ENCODE measurements at places on chromosomes 6 and 20. TPM values are rescaled to one million over a fixed set of nuclear protein-coding genes. Genes with fewer than 3 reads are reported as not detected.

DNA sequence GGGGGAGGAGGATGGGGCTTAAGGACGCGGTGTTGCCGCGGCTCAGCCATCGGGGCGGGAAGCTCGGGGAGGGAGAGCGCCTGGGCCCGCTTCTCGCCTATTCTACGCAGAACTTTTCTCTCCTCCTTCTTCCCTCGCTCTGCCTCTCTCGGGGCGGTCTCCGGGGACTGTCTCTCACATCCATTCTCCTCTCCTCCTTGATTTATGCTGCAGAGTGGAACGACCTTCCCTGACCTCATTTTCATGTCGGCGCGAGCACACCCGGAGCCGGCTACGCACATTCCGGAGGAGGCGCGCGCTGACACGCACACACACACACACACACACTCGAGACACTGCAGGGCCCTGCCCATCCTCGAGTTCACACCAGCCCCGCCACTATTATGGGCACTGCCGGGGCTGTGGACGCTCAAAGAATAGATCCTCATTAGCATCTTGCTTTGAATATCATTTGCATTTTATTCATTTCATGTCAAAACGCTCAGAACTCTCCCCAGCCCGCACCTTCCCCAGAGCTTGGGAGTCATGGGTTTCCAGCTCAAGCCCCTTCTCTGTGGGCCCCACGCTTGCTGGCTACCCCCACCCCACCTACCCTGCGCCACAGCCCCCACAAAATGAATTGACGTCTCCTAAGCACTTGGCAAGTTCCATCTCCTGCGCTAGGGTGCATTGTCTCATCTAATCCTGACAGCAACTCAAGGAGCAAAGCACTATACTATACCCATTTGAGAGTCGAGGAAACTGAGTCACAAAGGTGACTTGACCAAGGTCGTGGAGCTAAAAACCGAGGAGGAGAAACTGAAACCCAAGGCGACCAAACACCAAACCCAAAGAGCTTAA lies 36.8 kb downstream of the NCR2 start:
- peak overlapping the region; percentile 28 for H3K4me3 ChIP-seq
- no peak for DNase-seq
- peaks cover 4% of the 10 kb centered on the region for H3K4me1 ChIP-seq
- H3K36me3 ChIP-seq, result no peaks in the 10 kb centered on the region

- peaks cover 12% of the 10 kb centered on the region for H3K27me3 ChIP-seq
- DNase-seq, result no peak
- H3K27ac ChIP-seq, result no peak overlapping the region
- no peaks in the 10 kb centered on the region for H3K36me3 ChIP-seq
Observed at GRCh38 chr20:63551068-63551467, 2.9 kb upstream of the FNDC11 start.

GRCh38 chr6:138099832-138100231 lies 7.4 kb downstream of the PERP start:
- no peak for DNase-seq
- H3K27ac ChIP-seq, result no peak overlapping the region
- no peaks in the 10 kb centered on the region for H3K27me3 ChIP-seq
- H3K4me1 ChIP-seq, result no peaks in the 10 kb centered on the region

GRCh38 chr6:146650799-146651481 lies 52.2 kb downstream of the ADGB start:
- H3K36me3 ChIP-seq, result no peaks in the 10 kb centered on the region
- no peak overlapping the region for H3K4me3 ChIP-seq
- H3K4me1 ChIP-seq, result no peaks in the 10 kb centered on the region
- no peak overlapping the region for H3K27ac ChIP-seq
- DNase-seq, result no peak

GRCh38 chr6:25700761-25701160 lies 48.7 kb downstream of the SCGN start:
- H3K4me1 ChIP-seq, result no peaks in the 10 kb centered on the region
- H3K36me3 ChIP-seq, result no peaks in the 10 kb centered on the region
- H3K27ac ChIP-seq, result no peak overlapping the region
- H3K27me3 ChIP-seq, result no peaks in the 10 kb centered on the region

DNA sequence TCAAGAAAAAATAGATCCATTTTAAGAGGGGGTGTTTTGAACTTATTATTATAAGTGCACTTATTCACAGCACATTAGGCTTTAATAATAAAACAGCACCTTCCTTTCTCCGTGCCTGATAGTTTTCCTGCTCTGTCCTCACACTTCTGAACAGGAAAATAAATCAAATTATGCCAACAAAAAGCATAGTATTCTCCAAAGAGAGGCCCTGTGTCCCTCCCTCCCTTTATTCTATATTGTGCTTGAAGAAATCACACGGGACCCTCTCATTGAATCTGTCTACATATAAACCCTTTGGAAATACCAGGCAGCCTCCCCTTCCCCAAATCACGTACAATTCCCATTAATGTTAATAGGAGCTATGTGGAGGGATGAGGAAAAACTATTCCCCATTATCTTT lies 462.9 kb upstream of the NRSN1 start:
- no peak overlapping the region for H3K4me3 ChIP-seq
- no peaks in the 10 kb centered on the region for H3K4me1 ChIP-seq
- H3K36me3 ChIP-seq, result no peaks in the 10 kb centered on the region
- H3K27ac ChIP-seq, result no peak overlapping the region

DNA sequence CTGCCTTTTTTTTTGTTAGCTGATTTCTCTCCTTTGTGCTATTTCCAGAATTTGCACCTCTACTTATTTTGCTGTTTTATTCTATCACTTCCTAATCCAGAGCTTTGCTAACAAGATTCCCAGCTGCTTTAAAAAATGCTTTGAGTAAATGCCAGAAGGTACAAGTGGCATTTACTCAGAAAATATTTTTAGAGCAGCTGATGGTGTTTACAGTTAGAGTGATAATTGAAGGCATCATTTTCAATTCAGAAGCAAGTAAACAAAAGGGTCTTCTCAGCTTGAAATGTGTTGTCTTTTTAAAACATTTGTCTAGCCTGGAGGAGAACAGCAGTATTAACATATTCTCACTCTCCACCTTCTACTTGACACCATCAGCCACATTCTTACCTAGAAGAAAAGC lies 99.9 kb downstream of the OTOR start:
- H3K36me3 ChIP-seq, result no peaks in the 10 kb centered on the region
- no peaks in the 10 kb centered on the region for H3K4me1 ChIP-seq
- H3K4me3 ChIP-seq, result no peak overlapping the region
- no peak for DNase-seq
- H3K27ac ChIP-seq, result no peak overlapping the region
- H3K27me3 ChIP-seq, result no peaks in the 10 kb centered on the region

GRCh38 chr20:1876217-1876921 lies 18.8 kb upstream of the SIRPA start:
- H3K36me3 ChIP-seq, result no peaks in the 10 kb centered on the region
- no peaks in the 10 kb centered on the region for H3K4me1 ChIP-seq
- DNase-seq, result no peak
- no peaks in the 10 kb centered on the region for H3K27me3 ChIP-seq
- H3K4me3 ChIP-seq, result no peak overlapping the region
- no peak overlapping the region for H3K27ac ChIP-seq

GRCh38 chr20:33433465-33434234 lies 9.9 kb downstream of the SNTA1 start:
- H3K4me3 ChIP-seq, result no peak overlapping the region
- no peaks in the 10 kb centered on the region for H3K36me3 ChIP-seq
- H3K27me3 ChIP-seq, result no peaks in the 10 kb centered on the region

DNA sequence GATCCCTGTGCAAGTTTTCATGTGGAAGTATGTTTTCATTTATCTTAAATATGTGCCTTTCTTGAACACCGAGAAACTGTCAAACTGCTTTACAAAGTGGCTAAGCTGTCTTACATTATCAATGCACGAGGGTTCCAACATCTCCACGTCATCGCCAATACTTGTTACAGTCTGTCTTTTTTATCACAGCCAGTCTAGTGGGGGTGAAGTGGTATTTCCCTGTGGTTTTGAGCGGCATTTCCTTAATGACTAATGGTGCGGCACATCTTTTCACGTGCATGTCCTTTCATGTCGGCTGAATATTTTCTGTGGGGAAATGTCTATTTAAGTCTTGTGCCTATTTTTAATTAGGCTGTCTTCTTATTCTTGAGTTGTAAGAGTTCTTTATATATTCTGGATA lies 280.4 kb downstream of the FOXC1 start:
- H3K4me3 ChIP-seq, result no peak overlapping the region
- no peaks in the 10 kb centered on the region for H3K4me1 ChIP-seq
- H3K27ac ChIP-seq, result no peak overlapping the region
- no peaks in the 10 kb centered on the region for H3K36me3 ChIP-seq

GRCh38 chr6:28982476-28983266 lies 22.4 kb downstream of the ZNF311 start:
- peak overlapping the region; percentile 44 for H3K4me3 ChIP-seq
- H3K36me3 ChIP-seq, result no peaks in the 10 kb centered on the region
- no peak overlapping the region for H3K27ac ChIP-seq
- no peak for DNase-seq
- no peaks in the 10 kb centered on the region for H3K4me1 ChIP-seq

GRCh38 chr20:51862796-51863195 lies 60.5 kb upstream of the SALL4 start:
- no peaks in the 10 kb centered on the region for H3K4me1 ChIP-seq
- no peak overlapping the region for H3K4me3 ChIP-seq
- no peak for DNase-seq
- H3K27ac ChIP-seq, result no peak overlapping the region
- no peaks in the 10 kb centered on the region for H3K36me3 ChIP-seq
- peaks cover 9% of the 10 kb centered on the region for H3K27me3 ChIP-seq

DNA sequence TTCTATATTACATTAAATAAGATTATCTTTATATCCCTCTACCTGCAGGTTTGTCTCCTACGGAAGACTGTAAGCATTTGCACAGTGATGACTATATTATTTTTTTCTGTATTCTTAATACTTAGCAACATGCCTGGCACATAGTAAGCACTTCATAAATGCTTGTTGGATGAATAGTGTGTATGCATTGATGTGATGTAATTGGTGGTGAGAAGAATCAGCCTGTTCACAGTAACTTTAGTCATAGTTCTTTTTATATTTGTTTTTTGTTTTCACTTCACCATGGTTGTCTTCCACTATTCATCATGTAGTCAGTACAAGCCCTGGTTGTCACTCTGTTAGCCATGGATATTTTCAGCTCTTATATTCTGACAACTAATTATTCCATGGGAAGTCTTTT lies 184.0 kb upstream of the FLRT3 start:
- no peaks in the 10 kb centered on the region for H3K36me3 ChIP-seq
- no peak overlapping the region for H3K27ac ChIP-seq
- no peaks in the 10 kb centered on the region for H3K27me3 ChIP-seq
- DNase-seq, result no peak
- H3K4me1 ChIP-seq, result no peaks in the 10 kb centered on the region

- H3K27ac ChIP-seq, result no peak overlapping the region
- no peaks in the 10 kb centered on the region for H3K36me3 ChIP-seq
- DNase-seq, result no peak
Observed at GRCh38 chr6:40958738-40959137, 80.3 kb downstream of the UNC5CL start.

GRCh38 chr6:10033223-10033829 lies 381.5 kb downstream of the TFAP2A start:
- no peaks in the 10 kb centered on the region for H3K4me1 ChIP-seq
- H3K36me3 ChIP-seq, result no peaks in the 10 kb centered on the region
- H3K4me3 ChIP-seq, result no peak overlapping the region
- no peak for DNase-seq

DNA sequence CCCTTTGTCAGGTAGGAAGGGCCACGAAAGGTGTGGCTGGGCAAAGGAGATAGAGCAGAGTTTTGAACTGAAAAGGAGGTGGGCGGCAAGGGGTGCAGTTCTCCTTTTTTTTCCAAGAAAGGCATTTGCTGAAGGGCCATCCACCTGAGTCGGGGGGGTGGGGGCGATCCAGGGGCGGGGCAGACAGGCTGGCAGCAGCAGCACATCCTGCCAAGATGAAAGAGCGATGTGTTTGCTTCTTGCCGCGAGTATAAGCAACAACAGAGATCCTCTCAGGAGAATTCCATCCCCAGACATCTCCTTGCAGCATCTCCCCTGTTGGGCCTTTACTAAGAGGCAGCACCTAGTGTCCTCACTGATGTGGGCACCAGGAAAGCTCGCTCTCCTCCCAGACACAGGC lies 516.5 kb downstream of the CD83 start:
- no peaks in the 10 kb centered on the region for H3K36me3 ChIP-seq
- no peak overlapping the region for H3K27ac ChIP-seq
- no peaks in the 10 kb centered on the region for H3K27me3 ChIP-seq
- peaks cover 4% of the 10 kb centered on the region for H3K4me1 ChIP-seq
- H3K4me3 ChIP-seq, result no peak overlapping the region

- no peak for DNase-seq
- H3K4me1 ChIP-seq, result no peaks in the 10 kb centered on the region
- no peak overlapping the region for H3K27ac ChIP-seq
- H3K4me3 ChIP-seq, result no peak overlapping the region
Observed at GRCh38 chr6:143125864-143126573, 65.3 kb downstream of the AIG1 start.

DNA sequence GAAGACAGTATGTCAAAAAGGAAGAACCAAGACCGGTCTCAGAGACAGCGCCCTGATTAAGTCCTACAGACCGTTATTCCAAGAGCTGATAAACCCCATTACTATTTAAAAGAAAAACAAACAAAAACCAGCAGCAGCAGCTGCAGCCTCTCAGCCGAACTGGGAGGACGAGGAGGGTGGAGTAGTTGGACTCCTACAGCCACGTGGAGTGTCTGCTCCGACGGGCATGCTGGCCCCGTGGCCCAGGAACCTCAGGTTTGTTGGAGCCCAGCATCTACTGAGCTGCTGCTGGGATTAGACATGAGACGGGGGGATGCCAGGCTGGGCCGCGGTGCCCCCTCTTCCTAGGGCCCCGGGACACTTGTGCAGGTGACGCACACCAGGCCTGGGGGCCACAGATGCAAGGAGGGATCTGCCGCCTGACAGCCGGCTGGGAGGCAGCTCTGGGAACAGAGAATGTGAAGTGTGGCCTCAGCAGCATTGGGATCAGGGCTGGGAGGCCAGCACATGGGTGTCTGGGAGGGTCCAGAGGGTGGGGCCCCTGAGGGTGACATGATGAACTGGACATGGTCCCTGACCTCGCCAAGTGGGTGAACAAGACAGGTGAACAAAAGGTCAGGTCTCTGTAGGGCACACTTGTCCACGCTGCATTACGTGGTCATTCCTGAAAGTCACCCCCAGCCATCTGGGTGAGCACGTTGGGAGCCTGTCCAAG lies 2.9 kb upstream of the ZBTB46 start:
- no peak overlapping the region for H3K4me3 ChIP-seq
- H3K4me1 ChIP-seq, result peaks cover 10% of the 10 kb centered on the region
- H3K36me3 ChIP-seq, result no peaks in the 10 kb centered on the region

- no peak overlapping the region for H3K4me3 ChIP-seq
- H3K4me1 ChIP-seq, result no peaks in the 10 kb centered on the region
- no peaks in the 10 kb centered on the region for H3K27me3 ChIP-seq
Observed at GRCh38 chr6:112310439-112311125, 36.5 kb upstream of the RFPL4B start.

Gene ARFGEF3
- 23.8 TPM for total RNA-seq

Gene CDKN1A
- total RNA-seq, result 157 TPM

Gene MAPK13
- total RNA-seq, result 166 TPM

Gene STMN3
- total RNA-seq, result 5.3 TPM

Gene DEFB123
- total RNA-seq, result not detected

Gene PPIL1
- total RNA-seq, result 23.6 TPM

Gene BPI
- not detected for total RNA-seq

Gene MYH7B
- total RNA-seq, result 1.5 TPM

Gene ZMYND8
- 45.4 TPM for total RNA-seq

Gene ZNF311
- 1.1 TPM for total RNA-seq
